Fibroblast of the conjunctiva (primary cell): ENCODE measurements at places on chromosomes 7 and 10.

DNA sequence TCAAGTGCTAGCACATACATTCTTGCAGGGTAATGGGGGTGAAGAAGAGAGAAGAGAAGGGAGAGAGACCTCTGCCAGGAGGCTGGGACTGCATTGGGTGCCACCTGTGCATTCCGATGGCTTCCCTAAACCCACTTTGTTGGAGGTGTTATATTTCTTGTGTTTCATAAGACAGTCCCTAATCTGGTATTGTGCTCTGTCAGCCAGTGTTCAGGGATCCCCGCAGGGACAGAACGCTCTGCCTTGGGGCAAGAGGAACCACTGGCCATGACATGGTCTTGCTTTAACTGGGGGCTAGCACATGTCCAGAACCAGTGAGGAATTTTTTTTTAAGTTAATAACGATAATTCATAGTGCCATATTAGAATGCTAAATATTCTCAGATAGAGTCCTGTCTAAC is 365.2 kb upstream of the GALNT17 start:
- no peak for DNase-seq

DNA sequence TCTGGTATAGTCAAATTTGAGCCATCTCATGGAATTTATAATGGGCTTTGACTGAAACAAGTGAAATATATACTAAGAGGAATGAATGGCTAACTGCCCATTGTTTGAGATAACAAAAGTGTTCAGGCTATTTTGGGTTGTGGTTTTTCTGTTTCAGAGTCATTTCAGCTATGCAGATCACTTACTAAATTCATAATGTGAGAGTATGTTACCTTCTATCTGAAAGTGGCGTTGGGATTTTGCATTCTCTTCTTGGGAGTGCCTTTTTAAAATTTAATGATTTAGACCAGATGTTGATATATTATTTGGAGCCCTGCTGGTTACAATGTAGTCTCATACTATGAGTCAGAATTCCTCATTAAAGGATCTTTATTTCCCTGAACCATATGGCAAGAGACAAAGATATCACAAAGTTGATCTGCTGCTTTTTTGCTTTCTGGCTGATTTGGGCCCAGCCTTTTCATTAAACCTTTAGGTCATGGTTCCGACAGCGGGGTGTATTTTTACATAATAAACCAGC is 10.4 kb downstream of the VCL start:
- DNase-seq, result peak; percentile 77

- DNase-seq, result no peak
Measured at GRCh38 chr10:126384269-126384873, 3.9 kb downstream of the ADAM12 start.

DNA sequence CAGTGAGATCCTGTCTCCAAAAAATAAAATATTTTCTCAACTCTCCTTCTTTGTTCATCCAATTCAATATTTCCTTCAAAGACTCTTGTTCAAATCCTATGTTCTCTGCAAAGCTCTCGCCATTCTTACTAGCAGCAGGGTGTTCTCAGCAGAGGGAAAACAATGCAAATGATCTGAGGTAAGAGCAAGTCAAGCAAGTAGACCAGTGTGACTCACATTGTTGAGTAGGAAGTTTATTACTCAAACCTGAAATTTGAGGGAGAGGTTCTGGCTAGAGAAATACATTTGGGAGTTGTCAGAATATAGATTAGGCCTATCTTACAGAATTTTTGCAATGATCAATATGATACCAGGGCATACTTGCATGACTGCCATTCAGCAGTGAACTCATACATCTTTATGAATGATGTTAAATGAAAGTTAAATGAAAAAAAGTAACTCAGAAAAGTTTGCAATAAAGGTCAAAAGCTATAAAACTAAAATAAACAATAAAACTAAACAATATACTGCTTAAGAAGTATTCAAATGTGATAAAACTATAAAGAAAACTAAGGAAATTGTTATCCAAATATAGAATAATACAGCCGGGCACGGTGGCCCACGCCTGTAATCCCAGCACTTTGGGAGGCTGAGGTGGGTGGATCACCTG is 5.8 kb downstream of the IDE start:
- DNase-seq, result peak; percentile 31

DNA sequence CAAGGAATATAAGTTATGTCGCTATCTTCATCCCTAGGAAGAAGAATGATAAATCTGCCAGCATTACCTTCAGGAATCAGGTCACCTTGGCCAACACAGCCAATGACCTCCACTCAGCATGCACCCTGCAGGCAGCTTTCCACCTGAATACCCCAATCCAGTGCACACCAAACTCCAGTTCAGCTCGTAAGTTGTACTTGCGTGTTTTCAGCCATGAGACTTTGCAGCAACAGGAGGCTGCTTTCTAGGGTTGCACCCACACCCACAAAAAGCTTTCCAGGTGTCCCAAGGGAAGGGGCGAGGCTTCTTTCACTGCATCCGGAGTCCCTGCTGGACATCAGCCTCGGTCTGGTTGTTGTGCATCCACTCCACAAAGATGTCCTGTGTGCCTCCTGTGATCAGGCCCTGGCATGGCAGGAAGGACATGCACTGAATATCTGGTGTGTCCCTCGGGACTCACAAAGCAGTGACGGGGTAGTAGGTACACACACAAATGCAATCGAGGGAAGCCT is 282.9 kb downstream of the GRID1 start:
- no peak for DNase-seq

DNA sequence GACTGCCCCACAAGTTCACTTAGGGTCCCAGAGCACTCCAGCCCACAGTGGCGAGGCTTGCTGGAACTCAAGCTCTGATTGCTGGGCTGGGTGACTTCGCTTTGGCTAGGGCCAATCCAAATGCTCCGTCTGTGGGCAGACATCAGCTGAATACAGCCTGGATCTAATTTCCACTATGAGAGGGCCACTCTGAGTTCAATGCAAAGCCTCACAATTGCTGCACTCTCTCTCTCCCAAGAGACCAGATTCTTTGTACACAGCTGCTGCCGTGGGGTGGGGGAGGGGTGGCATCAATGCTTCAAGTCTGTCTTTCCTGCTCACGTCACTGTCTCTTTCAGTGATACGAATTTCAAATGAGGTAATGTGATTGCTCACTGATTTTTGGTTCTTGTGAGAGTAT is 47.3 kb upstream of the BPGM start:
- DNase-seq, result no peak

DNA sequence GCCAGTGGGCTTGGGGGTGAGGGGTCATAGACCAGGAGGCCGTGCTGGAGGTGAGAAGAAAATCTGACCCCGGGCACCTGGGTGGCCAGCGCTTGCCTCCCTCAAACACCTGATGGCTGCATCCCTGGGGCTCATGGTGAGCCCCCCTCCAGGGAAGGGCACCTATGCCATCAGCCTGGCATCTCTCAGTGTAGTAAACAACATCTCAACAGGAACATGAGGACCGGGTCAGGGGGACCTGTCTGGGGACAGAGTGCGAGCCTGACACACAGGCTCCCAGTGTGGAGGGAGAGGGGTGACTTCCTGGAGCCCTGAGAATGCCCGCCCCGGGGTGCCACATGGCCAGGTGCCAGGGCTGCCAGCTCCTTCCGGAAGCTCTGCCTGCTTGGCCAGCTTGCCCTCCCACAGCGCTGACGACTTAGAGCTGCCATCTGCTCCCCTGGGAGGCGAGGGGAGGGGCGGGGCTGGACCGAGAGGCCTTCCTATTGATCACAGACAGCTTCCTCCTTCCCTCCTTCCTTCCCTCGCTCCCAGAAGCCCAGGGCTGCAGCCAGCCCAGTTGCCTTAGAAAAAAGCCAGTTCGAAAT is 12.3 kb downstream of the STX1A start:
- no peak for DNase-seq

DNA sequence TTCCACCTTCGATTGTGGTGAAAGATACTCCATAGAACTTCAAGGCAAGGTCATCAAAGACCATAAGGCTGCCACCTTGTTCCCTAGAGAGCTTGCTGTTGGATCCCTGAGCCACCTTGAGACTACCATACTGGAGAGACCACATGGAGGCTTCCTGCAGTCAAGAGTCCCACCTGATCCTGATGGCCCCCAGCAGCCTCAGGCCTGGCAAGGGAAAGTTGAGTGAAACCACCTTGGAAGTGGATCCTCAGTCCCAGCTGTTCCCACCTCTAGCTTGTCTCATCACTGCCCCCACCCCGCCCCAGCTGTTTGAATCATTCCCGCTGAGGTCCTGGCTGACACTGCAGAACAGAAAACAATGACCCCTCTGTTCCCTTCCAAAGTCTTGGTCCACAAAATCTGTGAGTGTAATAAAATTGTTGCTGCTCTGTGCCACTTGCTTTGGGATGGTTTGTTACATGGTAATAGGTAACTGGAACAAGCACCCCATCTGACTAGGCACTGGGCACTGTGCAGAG is 32.0 kb downstream of the PRLHR start:
- DNase-seq, result no peak
